ENCODE measurements at places on chromosomes 5 and 9. TPM values are rescaled to one million over a fixed set of nuclear protein-coding genes. Genes with fewer than 3 reads are reported as not detected.

- no peak for DNase-seq
Measured at GRCh38 chr5:111741278-111741677, 15.7 kb downstream of the NREP start.

SH3PXD2B gene
- 31.9 TPM for polyA plus RNA-seq

CACNA1B gene
- 0.56 TPM for polyA plus RNA-seq

EQTN gene
- not detected for polyA plus RNA-seq

N4BP3 gene
- 5.8 TPM for polyA plus RNA-seq

Data from left renal cortex interstitium (tissue), 4 donors.